ENCODE measurements at places on chromosomes 5 and 9.

- no peak for DNase-seq
These were observed 170.0 kb downstream of the EBF1 start for GRCh38 chr5:158929552-158930218.

- no peak for DNase-seq
These were observed 28.3 kb upstream of the APC start for GRCh38 chr5:112709416-112709815.

- no peak for DNase-seq
These were observed 56.8 kb downstream of the PTCH1 start for GRCh38 chr9:95459851-95460517.

- no peak for DNase-seq
These were observed 49.6 kb downstream of the LRSAM1 start for GRCh38 chr9:127500862-127501261.

GRCh38 chr5:111859533-111860270 lies 102.7 kb upstream of the NREP start:
- no peak for DNase-seq

Data from cortex of kidney (tissue), 1 donor.